ENCODE measurements at places on chromosomes 2 and 18. TPM values are rescaled to one million over a fixed set of nuclear protein-coding genes. Genes with fewer than 3 reads are reported as not detected.

GRCh38 chr2:177537636-177538035 is 145.1 kb downstream of the AGPS start:
- H3K4me3 ChIP-seq = no peak overlapping the region
- H3K27me3 ChIP-seq = no peaks in the 10 kb centered on the region
- DNase-seq = no peak
- H3K36me3 ChIP-seq = peaks cover 8% of the 10 kb centered on the region

DNA sequence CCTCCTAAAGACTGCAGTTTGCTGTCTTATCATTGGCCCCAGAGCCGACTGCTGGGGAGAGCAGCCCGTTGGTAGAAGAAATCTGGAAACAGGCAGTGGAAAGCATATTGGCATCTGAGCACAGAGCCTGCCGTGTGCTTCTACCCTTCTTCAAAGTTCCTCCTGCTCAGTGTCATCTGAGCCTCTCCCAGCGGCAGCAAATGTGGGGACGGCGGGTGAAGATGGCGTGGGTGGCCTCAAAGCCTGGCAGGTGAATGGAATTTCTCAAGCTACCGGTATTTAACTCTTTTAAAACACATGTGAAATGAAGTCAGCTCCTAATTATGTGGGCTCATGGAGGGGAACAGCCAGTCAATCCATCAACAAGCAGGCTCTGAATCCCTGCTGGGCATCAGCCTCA is 181.6 kb upstream of the PXDN start:
- peaks cover 1% of the 10 kb centered on the region for H3K27me3 ChIP-seq
- H3K4me1 ChIP-seq = no peaks in the 10 kb centered on the region
- no peak for DNase-seq
- H3K27ac ChIP-seq = no peak overlapping the region
- H3K4me3 ChIP-seq = no peak overlapping the region
- H3K36me3 ChIP-seq = no peaks in the 10 kb centered on the region

GRCh38 chr2:121904656-121905055 is 149.2 kb downstream of the TSN start:
- H3K27me3 ChIP-seq = no peaks in the 10 kb centered on the region
- no peak overlapping the region for H3K4me3 ChIP-seq
- H3K36me3 ChIP-seq = no peaks in the 10 kb centered on the region
- H3K4me1 ChIP-seq = no peaks in the 10 kb centered on the region
- no peak overlapping the region for H3K27ac ChIP-seq

DNA sequence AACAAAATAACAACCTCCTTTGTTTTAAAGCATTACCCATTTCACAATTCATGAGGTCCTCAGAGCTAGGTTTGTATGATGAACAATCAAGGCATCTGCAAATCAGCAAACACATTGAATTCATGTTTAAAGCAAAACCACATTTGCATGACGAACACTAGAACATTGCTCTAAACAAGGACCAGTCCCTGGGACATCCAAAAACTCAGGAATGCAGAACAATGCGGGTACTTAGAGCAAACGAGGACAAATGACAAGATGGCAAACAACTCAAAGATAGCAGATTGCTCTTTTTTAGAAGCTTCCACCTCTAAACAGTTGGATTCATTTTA is 45.7 kb upstream of the RALBP1 start:
- no peak overlapping the region for H3K4me3 ChIP-seq
- H3K36me3 ChIP-seq = no peaks in the 10 kb centered on the region
- no peak overlapping the region for H3K27ac ChIP-seq
- peaks cover 6% of the 10 kb centered on the region for H3K4me1 ChIP-seq

- no peak overlapping the region for H3K27ac ChIP-seq
- H3K36me3 ChIP-seq = no peaks in the 10 kb centered on the region
- peaks cover 2% of the 10 kb centered on the region for H3K27me3 ChIP-seq
- H3K4me3 ChIP-seq = no peak overlapping the region
- no peaks in the 10 kb centered on the region for H3K4me1 ChIP-seq
- no peak for DNase-seq
These were observed 377.4 kb upstream of the DSEL start for GRCh38 chr18:67893916-67894315.

DNA sequence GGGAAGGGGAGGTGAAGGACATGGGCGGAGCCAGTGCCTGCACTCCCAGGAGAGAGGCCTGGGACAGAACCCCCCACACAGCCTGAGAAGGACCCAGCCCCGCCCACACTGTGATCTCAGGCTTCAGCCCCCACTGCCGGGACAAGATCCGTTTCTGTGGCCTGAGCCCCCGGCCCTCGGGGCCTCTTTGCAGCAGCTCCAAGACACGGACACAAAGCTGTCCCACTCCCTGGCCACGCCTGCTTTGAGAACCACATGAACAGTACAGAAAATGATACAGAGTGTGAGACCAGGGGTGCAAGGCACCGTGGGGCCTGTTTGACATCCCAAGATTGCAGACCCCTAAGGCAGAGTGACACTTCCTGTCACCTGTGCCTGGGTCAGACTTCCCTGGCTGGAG is 74.5 kb downstream of the TWIST2 start:
- no peak overlapping the region for H3K27ac ChIP-seq
- H3K27me3 ChIP-seq = peaks cover 10% of the 10 kb centered on the region
- no peak for DNase-seq
- H3K4me3 ChIP-seq = no peak overlapping the region
- H3K4me1 ChIP-seq = no peaks in the 10 kb centered on the region

GRCh38 chr2:201470821-201471731 is 19.5 kb downstream of the STRADB start:
- H3K27me3 ChIP-seq = no peaks in the 10 kb centered on the region
- H3K4me1 ChIP-seq = peaks cover 4% of the 10 kb centered on the region
- H3K4me3 ChIP-seq = no peak overlapping the region
- peaks cover 18% of the 10 kb centered on the region for H3K36me3 ChIP-seq
- no peak for DNase-seq

- DNase-seq = no peak
- H3K27me3 ChIP-seq = no peaks in the 10 kb centered on the region
- no peak overlapping the region for H3K27ac ChIP-seq
- H3K36me3 ChIP-seq = peaks cover 38% of the 10 kb centered on the region
These were observed 137.9 kb downstream of the DOCK10 start for GRCh38 chr2:224904381-224904780.

The RAB17 gene
- total RNA-seq = not detected

The FEV gene
- total RNA-seq = not detected

GRCh38 chr2:236862961-236863728 is 222.5 kb upstream of the COPS8 start:
- no peak for DNase-seq
- H3K4me3 ChIP-seq = no peak overlapping the region
- no peak overlapping the region for H3K27ac ChIP-seq
- no peaks in the 10 kb centered on the region for H3K4me1 ChIP-seq
- H3K36me3 ChIP-seq = no peaks in the 10 kb centered on the region

Measured in activated naive CD4-positive, alpha-beta T cell treated with anti-CD3 and anti-CD28 coated beads for 36 hours (primary cell).